ENCODE measurements at places on chromosomes 5 and 9.
A peak's percentile ranks its signal among the peaks of the same experiment; 100 is the strongest.

- DNase-seq: no peak
Observed at GRCh38 chr5:132480546-132480892, 10.1 kb downstream of the IRF1 start.

DNA sequence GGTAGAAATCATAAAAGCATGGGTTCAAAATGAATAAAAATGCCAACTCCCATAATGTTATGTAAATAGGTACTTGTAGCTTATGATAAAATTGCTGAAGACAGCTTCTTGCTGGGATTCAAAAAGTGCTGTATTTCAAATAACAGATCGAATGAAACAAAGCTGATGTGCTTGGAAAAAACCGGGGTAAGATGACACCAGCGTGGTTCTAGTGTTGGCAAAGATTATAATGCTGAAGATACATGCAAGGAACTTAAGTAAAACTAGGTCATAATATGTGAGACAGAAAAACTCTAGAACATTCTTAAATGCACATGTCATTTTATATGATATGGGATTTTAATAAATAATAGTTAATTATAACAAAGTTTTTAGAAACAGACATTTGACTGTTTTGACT is 44.4 kb upstream of the APC start:
- DNase-seq: no peak

DNA sequence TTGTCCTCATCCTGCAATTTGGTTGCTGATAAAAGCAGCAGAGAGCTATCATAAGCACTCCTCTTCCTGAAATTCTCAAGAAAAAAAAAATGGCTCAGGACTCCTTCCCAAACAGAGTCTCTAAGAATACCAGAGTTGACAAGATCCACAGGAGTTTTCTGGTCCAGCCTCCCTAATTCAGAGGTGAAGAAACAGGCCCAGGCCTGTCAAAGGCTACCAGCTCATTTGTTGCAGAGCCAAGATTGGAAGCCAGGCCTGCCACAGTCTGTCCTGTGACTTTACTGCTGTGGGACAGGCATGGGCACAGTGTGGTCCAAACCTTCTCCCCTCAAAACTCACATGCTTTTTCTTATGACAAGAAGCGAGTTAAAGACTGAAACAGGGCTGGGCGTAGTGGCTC is 41.5 kb downstream of the NIPSNAP3B start:
- DNase-seq: no peak

GRCh38 chr5:83475391-83475863 is 3.9 kb downstream of the VCAN start:
- DNase-seq: no peak

GRCh38 chr5:81849770-81850367 is 99.0 kb upstream of the SSBP2 start:
- DNase-seq: no peak

GRCh38 chr9:100216178-100216787 is 117.2 kb downstream of the INVS start:
- peak; percentile 67 for DNase-seq

DNA sequence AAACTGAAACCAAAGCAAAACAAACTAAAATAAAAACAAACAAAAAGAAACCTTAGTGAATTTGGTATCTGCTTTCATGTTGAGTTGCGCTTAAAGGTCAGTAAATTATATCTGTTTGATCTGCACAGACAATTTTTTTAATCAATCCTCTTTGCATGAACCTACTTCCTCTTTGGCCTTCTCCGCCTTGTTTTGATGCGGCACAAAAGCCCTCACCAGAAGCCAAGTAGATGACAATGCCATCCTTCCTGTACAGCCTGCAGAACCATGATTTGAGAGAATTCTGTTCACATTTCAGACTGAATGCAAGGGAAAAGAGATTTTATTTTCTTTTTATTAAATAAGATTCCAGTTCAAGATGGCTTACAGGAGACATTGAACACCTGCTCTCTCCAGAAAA is 473.6 kb upstream of the FTMT start:
- no peak for DNase-seq

DNA sequence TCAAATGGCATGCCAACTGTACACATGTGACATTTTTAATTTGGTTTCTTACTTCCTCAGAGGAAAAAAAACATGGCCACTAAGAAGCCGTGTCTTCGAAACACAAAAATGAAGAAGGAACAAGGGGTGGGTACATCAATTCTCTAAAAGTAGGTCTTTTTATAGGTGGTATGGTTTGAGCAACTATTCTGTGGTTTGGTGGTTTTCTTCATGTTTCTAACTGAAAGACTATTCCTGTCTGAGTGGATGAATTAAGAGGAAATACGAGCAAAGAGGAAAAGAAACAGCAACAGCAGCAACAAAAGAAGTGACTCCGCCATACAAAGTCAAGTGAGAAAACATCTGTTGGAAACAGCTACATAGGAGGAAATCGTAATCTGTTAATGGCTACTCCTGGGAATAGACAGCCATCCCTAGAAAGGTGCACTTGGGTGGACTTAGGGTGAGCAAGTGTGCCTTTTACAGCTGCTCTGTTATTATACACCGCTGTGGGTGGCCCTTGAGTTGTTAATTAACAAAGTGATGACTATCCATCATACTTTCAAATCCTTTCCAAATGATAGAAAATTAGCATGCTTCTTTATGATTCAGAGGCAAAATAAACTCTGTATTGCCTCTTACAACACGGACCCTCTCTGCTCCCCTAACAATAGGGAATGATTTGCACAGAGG is 575.8 kb downstream of the TLE1 start:
- no peak for DNase-seq

DNA sequence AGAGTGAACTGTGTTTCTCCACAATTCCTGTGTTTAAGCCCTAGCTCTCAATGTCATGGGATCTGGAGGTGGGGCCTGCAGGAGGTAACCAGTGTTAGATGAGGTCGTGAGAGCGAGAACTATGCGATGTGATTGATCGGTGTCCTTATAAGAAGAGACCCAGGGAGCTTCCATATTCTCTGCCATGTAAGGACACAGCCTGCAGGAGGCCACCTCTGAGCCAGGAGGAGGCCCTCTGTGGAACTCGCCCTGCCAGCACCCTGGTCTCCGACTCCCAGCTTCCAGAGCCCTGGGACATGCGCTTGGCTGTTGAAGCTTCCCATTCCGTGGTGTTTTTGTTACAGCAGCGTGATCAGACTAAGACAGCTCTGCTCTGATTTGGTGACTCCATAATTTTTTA is 255.4 kb downstream of the IRX2 start:
- no peak for DNase-seq

GRCh38 chr9:38017149-38017884 is 51.7 kb downstream of the SHB start:
- no peak for DNase-seq

- DNase-seq: no peak
Observed at GRCh38 chr5:132277971-132278853, 16.0 kb upstream of the SLC22A4 start.

GRCh38 chr5:6729386-6730310 is 16.4 kb downstream of the TENT4A start:
- DNase-seq: peak; percentile 54

- no peak for DNase-seq
Observed at GRCh38 chr9:83068414-83068813, 5.5 kb upstream of the RASEF start.

DNA sequence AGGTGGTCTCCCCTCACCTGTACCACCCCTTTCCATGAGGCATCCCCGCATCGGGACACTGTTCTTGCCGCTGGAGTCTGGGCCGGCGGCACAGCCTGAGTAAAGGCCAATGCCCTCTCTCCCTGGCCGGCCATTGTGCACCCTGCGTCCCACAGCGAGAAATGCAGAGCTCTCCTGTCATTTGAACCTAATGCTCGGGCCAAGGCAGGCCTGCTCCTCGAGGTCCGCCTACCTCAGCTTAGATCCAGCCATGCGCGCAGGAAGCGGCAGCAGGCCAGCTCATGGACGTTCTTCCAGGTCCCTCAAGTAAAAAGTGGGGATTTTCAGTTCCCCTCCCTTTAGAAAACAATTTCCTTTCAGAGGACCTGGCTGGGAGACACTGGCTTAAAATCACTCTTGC is 135.0 kb downstream of the HSD17B3 start:
- DNase-seq: no peak

GRCh38 chr5:164972973-164973372 is 1467.6 kb downstream of the MAT2B start:
- DNase-seq: no peak

- DNase-seq: no peak
Observed at GRCh38 chr5:32193591-32193990, 19.5 kb upstream of the GOLPH3 start.

- DNase-seq: no peak
Observed at GRCh38 chr5:132325691-132326090, 31.5 kb downstream of the SLC22A4 start.

DNA sequence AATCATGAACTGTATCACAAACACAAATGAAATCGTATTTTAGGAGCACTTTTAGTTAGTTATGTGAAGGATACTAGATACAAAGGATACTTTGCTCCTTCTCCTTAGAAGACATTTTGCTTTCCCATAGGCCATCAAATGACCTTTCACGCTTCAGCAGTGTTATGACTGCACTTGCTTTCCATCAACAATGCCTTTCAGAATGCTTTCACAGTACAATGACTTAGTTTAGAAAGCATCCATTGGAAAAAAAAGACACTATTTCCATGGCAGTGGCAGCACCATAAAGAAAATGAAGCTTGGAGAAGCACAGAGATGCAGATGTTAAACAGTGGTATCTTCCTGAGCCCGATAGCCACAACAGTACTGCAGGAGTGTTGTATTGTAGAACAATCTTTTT is 203.9 kb downstream of the PCSK1 start:
- no peak for DNase-seq

DNA sequence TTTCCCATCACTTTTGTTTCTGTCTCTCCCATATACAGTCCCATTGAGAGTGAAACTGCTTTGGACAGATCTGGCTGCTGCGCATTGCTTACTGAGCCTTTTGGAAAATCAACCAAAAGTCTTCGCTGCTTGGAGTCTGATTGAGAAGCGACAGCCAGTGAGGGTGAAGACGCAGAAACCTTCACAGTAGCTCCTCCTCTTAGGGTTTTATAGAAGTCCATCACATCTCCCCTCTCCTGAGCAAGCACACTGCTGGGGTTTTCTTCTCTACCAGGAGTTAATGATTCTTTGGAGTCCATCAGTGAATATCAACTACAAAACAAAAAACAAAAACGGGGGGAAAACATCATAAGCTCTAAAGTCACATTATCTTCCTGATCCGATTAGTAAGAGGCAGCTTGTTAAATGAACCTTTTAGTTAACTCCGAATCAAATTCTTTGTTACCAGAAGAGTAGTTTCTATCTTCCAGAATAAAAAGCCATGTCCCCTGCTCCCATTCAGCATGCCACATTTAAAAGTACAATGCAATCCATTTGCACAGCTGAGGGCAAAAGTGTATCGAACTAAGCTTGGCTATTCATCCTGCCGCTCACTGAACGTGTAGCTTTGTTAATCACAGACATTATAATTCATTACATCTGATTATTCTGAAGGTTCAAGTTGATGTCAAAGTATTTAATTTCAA is 2.8 kb downstream of the NR3C1 start:
- no peak for DNase-seq

DNA sequence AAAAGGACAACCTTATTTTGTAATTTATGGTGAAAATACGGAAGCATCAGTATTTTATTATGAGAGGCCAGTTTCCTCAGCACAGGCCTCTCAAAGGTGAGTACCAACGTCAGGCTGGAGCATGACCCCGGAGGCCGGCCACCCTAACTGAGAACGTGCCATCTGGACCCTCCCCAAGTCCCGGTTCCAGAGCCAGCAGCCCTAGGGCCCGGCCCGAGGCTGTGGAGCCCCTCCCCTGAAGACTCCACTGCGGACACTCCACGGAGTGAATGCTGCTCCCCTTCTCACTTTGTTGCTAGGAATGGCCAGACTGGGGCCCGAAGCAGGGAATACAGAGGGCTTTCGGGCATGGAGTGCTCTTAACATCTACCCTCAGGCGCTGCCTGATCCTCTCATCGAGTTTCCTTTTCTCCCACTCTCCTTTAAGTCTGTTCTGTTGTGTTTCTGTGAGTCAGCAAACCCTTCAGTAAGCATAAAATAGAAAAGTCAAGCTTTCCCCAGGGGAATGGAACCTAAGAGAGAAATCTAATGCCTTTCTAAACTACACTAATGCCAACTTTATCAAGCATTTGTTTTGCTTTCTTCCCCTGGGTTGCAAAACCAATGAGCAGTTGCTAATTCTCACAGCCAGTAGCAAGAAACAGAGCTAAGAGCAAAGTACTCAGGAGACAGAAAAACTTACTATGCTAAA is 4.5 kb downstream of the BRD9 start:
- no peak for DNase-seq

- no peak for DNase-seq
Observed at GRCh38 chr5:137836997-137837396, 30.7 kb upstream of the MYOT start.

GRCh38 chr9:127411122-127411521 is 13.1 kb upstream of the ZNF79 start:
- DNase-seq: no peak

DNA sequence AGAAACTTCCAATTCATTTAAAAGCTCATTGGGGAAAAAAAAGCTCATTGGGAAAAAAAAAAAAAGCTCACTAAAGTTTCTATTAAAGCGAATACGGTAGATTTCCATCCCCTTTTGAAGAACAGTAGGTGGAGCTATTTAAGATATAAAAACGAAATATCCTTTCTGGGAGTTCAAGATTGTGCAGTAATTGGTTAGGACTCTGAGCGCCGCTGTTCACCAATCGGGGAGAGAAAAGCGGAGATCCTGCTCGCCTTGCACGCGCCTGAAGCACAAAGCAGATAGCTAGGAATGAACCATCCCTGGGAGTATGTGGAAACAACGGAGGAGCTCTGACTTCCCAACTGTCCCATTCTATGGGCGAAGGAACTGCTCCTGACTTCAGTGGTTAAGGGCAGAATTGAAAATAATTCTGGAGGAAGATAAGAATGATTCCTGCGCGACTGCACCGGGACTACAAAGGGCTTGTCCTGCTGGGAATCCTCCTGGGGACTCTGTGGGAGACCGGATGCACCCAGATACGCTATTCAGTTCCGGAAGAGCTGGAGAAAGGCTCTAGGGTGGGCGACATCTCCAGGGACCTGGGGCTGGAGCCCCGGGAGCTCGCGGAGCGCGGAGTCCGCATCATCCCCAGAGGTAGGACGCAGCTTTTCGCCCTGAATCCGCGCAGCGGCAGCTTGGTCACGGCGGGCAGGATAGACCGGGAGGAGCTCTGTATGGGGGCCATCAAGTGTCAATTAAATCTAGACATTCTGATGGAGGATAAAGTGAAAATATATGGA is at the start of gene PCDHGA12:
Gene PCDHGA12, plus strand, starts transcription at position 176 of the 782 bp plus-strand sequence. Its CDS starts 253 bp downstream, at position 429.
- no peak for DNase-seq

- DNase-seq: no peak
Observed at GRCh38 chr9:72390907-72391306, 25.9 kb upstream of the ZFAND5 start.

GRCh38 chr9:2489838-2490314 is 131.7 kb upstream of the VLDLR start:
- DNase-seq: no peak

DNA sequence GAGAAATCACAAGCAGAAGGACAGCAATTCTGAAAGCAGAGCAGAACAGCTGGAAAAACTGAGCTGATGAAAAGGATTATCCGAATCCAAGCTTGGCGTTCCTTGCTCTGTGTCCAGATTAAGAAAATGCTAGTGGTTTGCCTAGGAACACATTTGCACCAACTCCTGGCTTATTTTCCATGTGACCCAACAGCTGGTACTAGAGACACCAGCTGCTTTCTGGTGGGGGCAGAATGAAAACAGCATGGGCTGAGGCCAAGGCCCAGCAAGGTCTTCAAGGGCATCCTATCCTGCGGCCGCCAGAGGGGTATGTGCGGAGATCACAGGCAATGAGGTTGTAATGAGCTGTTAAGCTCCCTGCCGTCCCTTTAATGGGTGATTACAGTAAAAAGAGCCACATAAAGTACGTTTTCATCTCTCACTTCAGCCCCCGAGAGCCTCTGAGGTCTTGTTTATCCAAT is 131.5 kb downstream of the DOCK8 start:
- DNase-seq: no peak
